ENCODE measurements at places on chromosomes 5 and 9.

- DNase-seq: no peak
Measured at GRCh38 chr9:120534266-120534665, 45.7 kb downstream of the CDK5RAP2 start.

GRCh38 chr5:158777647-158778350 is 321.9 kb downstream of the EBF1 start:
- no peak for DNase-seq

- no peak for DNase-seq
Measured at GRCh38 chr9:125268394-125269013, 6.9 kb downstream of the GAPVD1 start.

- no peak for DNase-seq
Measured at GRCh38 chr5:59437176-59437575, 456.4 kb downstream of the PDE4D start.

DNA sequence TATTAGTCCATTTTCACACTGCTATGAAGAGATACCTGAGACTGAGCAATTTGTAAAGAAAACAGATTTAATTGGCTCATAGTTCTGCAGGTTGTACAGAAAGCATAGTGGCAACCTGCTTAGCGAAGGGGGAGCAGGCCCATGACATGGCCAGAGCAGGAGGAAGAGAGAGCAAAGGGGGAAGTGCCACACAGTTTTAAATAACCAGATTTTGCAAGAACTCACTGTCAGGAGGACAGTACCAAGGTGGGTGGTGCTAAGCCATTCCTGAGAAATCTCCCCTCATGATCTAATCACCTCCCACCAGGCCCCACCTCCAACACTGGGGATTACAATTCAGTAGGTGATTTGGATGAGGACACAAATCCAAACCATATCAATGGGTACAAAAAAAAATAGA is 16.8 kb upstream of the PCSK5 start:
- DNase-seq: no peak

DNA sequence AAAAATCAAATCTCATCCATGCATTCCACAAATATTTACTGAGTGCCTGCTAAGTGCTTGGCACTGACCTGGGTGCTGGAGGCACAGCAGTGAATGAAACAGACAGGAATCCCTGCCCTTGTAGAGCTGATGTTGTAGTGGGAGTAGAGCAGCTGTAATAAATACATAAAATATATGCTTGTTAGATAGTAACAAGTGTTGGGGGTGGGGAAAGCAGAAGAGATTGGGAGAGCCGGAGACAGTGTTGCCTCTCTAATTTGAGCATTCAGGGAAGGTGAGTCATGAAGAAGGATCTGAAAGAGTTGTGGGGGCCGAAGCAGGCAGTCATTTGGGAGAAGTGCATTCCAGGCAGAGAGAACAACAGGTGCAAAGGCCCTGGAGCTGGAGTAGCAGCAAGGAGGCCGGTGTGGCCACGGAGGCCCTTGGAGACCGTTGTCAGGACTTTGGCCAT is 97.9 kb downstream of the ZNF618 start:
- no peak for DNase-seq

GRCh38 chr5:142281966-142282365 is 42.9 kb downstream of the SPRY4 start:
- DNase-seq: no peak

DNA sequence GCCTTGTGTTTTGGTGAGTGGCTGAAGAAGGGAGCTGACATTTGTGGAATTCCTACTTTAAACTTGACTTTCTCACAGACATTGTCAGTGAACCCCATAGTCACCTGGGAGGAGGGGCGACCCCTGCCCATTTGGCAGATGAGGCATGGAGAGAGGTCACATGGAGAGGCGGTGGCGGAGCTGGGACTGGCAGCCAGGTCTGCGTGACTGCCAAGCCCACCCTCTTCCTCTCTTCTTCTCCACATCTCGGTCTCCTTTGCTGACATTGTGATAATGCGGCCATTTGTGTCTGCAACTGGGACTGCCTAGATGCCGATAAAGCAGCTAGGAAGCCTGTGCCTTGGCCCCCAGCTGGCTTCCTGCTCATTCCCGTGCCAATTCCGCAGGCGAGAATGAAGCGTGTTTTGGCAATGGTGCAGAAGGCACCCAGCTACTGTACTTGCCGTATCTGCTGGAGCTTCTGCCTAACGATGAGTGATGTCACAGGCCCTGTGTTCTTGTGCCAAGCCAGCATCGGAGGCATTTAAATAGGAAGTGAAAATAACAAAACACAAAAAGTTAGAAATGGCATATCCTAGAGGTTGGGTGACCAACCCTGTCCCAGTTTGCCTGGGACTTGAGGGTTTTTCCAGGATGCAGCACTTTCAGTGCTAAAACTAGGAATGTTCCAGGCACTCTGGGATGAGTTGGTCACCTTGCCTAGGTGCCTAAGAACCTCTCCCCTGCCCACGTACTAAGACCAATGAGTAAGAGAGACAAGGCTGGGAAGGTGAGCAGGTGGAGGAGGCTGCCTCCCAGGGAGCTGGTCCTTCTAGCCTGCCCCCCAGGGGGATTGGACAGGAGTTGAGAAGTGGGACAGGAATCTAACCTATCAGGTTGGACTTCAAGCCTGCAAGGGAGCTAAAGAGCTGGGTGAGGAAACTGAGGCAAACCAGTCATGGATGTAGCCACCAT is 23.6 kb downstream of the OLFML2A start:
- no peak for DNase-seq
